Stimulated activated CD4-positive, alpha-beta T cell treated with anti-CD3 and anti-CD28 coated beads, TNF-alpha, amount 100 ng/mL, for 4 hours (primary cell): ENCODE measurements at places on chromosomes 5 and 9.

- DNase-seq: no peak
Observed at GRCh38 chr9:110821064-110821463, 152.5 kb downstream of the MUSK start.

- no peak for DNase-seq
Observed at GRCh38 chr9:470552-471194, 256.0 kb downstream of the DOCK8 start.

DNA sequence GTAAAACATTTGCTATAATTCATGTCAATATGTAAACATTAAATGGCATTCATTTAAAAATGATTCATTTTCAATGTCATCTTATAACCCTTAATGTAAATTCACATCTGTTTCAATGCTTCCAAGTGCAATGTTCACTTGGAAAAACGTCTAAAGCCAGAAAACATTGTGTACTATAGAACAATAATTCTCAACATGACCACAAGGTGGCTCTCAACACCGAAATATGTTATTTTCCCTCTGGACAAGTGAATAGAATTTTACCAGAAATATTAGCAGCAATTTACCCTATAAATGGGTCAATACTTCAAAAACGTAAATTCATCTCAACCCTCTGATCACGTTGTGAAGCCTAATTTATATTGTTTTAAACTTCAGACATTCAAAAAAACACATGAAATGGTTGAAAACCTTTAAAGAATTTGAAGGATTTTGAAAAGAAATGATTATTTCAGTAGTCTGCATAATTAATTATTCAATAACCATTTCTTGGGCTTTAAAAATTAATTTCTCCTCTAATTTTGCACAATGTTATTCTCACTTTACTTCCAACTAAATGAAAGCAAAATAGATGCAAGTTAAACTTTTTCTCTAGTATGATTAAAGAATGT is 11.0 kb downstream of the CDH10 start:
- DNase-seq: no peak

- DNase-seq: no peak
Observed at GRCh38 chr5:158313027-158313732, 454.2 kb upstream of the CLINT1 start.

DNA sequence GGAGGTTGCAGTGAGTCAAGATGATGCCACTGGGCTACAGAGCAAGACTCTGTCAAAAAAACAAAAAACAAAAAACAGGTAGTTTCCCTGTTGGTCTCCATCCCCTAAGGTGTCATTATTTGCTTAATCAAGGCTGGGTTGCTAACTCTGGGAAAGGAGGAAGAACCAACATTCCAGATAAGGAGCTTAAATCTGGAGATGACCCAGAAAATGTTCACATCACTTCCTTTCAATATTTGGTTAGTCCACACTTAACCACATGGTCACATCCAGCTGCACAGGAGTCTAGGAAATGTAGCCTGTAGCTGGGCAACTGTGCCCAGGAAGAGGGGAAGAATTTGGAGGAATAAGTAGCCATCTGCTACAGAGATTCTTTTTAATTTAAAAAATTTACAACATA is 25.9 kb upstream of the MEGF9 start:
- no peak for DNase-seq

- no peak for DNase-seq
Observed at GRCh38 chr9:89667726-89668125, 62.9 kb downstream of the GADD45G start.

DNA sequence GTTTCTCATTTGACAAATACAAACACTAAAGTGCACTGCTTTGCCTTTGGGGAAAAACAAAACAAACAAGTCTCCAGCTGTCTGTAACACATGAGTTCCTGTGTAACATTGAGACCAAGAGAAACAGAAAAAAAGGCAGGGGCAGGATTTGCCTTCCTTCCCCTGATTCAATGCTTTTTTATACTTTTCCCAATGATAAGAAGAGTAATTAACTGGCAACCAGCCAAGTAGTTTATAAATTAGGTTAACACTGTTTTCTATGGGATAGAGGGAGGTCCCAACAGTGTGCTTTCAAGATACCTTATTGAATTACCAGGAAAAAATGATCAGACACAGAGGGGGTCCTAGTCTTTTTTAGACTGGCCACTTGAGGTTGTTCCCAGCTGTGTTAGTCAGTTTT is 346.8 kb downstream of the TRIM36 start:
- no peak for DNase-seq

GRCh38 chr5:127429928-127430327 is 87.5 kb upstream of the PRRC1 start:
- no peak for DNase-seq

DNA sequence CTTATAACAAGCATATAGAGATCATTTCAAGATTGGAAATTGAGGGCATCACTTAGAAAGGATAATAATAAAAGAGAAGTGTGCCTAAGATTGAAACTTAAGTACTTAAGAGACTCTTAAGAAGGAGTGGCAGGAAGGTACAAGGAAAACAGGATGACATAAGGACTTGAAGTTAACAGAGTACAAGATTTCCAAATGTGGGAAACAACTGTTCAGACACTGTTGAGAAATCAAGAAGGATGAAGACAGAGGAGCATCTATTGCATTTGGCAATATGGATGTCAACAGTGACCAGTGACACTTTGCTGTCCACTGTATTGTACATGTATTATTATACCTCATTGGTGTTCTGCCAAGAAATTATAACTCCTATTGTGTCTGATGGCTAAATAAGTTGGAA is 157.8 kb upstream of the PTGER4 start:
- DNase-seq: no peak
